Stimulated activated CD4-positive, alpha-beta T cell treated with anti-CD3 and anti-CD28 coated beads, Interleukin-1b, Interleukin-23, amount 100 ng/mL, for 1 hour (primary cell): ENCODE measurements at places on chromosomes 4 and X.

DNA sequence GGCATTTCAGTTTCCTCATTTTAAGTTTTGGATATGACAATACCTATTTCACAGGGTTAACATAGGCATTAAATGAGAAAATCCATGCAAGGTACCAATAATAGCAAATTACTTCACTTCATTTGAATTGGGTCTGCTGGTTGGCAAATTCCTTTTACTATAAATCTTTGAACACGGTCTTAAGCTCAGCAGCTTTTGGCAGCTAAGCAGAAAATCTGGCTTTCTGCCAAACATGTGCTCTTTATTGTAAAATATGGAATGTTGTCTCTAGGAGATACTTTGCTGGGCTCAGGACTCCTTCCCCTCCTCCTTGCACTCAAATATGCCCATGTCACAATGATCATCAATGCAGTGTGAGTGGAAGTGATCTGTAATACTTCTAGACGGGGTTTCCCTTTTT is 16.8 kb upstream of the DMP1 start:
- DNase-seq, result no peak

DNA sequence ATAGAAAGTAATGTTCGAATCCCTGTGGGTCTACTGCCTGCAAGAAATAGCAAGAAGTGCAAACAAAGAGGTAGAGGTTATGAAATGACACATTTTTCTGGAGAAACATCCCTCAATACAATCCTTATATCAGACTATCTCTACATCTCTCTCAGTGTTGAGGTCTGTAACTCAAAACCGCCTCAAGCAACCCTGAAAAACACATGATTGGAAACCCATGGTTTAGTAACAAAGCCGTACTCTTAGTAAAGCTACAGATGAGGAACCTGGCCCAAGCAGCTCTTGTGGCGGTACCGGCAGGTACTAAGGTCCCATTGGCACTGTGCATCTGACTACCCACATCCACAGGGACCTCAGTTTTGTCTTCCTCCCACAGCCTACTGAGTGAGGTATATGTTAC is 53.9 kb downstream of the IRF2 start:
- no peak for DNase-seq

GRCh38 chrX:64334467-64334866 is 60.8 kb downstream of the MTMR8 start:
- DNase-seq, result no peak

DNA sequence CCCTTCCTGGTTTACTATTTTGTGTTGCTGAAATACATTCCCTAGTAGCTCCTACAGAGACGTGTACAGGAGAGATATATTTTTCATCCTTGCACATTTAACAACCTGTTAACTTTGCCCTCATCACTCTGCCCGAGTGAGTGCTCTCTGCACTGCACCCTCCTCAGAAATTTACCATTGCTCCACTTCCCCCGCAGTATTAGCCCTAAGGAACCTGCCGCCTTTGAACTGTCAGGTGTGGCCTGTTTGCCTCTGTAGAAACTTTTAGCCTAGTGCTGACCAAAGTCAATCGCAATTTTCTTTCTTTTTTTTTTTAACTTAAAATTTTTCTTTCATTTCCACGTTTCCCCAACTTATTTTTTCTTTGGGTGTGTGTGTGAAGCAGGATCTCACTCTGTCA is 46.6 kb upstream of the TBL1X start:
- no peak for DNase-seq

DNA sequence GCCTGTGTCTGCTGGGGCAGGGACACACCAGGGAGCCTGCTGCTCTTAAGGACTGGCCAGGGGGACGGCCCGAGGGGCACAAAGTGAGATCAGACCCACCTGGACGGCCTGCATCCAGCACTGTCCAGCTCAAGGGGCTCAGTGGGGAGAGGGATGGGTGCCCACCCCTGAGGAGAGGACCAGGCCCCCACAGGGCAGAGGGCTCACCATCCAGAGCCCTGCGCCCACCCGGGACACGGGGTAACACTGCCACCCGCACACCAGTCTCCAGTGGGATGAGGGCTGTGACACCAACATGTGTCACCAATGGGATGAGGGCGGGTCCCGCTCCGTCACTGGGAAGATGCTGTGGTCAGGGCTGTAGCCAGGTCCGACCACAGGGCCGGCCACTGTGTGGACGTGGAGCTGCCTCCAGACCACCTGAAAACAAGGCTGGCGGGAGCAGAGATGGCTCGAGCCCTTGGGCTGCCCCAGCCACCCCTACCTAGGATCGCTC is 13.2 kb downstream of the DGKQ start:
- no peak for DNase-seq

DNA sequence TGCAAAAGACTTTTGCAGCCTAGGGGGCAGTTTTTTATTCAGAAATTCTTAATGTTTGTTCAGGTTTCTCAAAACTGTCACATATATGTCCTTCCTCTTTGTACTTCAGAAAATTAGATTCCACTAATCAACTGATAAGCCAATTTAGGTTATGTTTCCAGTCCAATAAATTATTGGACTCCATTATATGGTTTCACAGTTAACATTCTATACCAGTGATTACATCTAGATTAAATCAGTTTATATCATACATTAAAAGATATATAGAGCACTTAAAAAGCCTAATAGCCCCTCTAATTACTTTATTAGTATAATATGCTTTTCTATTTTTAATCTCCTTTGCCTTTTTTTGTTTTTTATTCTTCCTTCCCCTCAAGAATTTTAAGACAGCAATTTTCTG is 434.1 kb downstream of the INPP4B start:
- no peak for DNase-seq

- DNase-seq, result no peak
Measured at GRCh38 chr4:65924843-65925242, 254.6 kb upstream of the EPHA5 start.

DNA sequence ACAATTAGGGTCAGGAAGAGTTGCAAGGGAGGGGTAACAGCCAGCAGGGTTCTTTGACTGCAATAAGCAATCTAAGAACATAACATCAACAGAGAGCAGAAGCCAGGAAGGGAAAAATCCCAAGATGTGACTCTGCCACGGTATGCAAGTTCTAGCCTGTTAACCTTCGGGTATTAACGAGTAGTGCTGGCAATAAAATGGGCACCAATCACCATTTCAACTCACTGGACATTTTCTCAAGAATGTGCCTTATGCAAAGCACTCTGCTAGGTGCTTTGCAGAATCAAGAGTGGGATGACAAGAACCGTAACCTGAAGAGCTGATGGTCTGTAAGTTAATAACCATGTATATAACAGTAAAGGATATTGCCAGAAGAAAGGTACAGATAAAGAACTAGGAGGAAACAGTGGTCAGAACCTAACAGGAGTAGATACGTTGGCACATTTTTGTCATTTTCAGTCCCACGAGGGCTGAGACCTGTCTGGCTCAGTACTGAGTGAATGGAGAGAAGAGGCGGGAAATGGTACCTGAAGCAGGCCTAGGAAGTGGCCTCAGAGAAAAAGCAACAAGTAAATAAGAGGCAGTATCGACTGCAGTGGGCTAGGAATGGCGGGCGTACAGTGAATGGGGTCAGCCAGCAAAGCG is 2.7 kb downstream of the ELOVL6 start:
- DNase-seq, result no peak

DNA sequence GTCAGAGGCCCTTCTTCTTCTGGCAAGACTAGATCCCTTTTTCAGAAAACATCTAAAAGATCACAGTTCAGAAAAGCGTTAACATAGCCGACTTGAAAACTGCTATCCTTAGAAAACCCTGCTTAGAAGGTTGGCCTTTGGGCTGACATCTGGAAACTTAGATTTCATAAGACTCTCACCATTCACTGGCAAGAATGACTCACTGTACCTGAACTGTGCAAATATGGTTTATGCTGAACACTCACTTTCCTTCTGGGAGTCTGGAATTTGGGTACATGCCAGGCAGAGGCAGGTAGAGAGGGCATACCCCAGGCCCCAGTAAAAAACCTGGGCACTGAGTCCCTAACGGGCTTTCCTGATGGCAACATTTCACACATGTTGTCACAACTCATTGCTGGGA is 88.8 kb upstream of the GPC3 start:
- no peak for DNase-seq
